ENCODE measurements at places on chromosomes 2 and 18.
A peak's percentile ranks its signal among the peaks of the same experiment; 100 is the strongest.

- no peak overlapping the region for H3K27ac ChIP-seq
- H3K4me3 ChIP-seq, result no peak overlapping the region
- no peaks in the 10 kb centered on the region for H3K27me3 ChIP-seq
Observed at GRCh38 chr2:126586317-126586716, 69.6 kb upstream of the GYPC start.

DNA sequence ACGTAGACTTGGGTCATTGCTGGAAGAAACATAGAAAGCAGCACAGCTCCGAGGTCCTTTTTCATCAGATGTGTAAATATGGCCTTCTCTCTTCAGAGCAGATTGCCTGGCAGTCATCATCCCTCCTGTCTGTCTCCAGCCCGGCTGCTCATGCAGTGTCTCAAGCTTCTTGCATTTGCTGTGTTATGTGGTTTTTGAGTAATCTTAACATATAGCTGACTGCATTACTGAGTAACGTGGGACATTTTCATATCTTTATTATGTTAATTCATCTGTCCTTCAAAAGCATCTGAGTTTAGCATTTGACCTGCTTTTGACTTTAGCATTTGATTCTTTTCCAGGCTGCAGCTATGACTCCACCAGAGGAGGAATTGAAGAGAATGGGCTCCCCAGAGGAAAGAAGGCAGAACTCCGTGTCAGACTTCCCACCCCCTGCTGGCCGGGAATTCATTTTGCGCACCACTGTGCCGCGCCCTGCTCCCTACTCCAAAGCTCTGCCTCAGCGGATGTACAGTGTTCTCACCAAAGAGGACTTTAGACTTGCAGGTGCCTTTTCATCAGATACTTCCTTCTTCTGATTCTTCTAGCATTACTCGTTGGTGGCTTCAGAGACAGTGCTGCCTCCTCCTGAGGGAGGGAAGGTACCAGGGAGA, 116.2 kb downstream of the RAB3GAP1 start:
- no peak overlapping the region for H3K4me3 ChIP-seq
- H3K36me3 ChIP-seq, result no peaks in the 10 kb centered on the region
- no peaks in the 10 kb centered on the region for H3K4me1 ChIP-seq
- no peak overlapping the region for H3K27ac ChIP-seq
- H3K27me3 ChIP-seq, result no peaks in the 10 kb centered on the region
- no peak for DNase-seq

DNA sequence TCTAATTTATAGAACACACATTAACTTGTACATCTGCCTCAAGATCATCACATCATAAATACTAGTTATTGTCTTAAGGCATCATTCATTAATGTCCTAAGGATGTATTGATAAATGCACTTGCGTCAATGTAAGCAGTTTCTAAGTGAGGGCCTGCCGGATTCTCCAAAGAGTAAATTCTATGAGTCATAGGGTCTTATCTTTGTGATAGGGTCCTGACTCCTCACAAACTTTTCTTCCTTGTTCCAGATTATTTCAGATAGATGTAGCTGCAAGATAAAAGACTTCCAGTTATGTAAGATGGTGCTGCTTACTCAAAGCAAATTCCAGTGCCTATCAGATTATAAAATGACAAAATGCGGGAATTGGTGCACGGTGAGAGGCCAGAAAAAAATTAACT, 315.0 kb upstream of the SLC39A10 start:
- no peak overlapping the region for H3K27ac ChIP-seq
- H3K4me3 ChIP-seq, result no peak overlapping the region

- no peak for DNase-seq
- H3K36me3 ChIP-seq, result no peaks in the 10 kb centered on the region
Observed at GRCh38 chr2:72695676-72696075, 130.2 kb downstream of the EXOC6B start.

GRCh38 chr2:88199912-88200682, 30.0 kb downstream of the THNSL2 start:
- no peaks in the 10 kb centered on the region for H3K27me3 ChIP-seq
- DNase-seq, result no peak
- H3K36me3 ChIP-seq, result no peaks in the 10 kb centered on the region
- H3K4me3 ChIP-seq, result no peak overlapping the region
- H3K27ac ChIP-seq, result no peak overlapping the region

- H3K36me3 ChIP-seq, result no peaks in the 10 kb centered on the region
- H3K27ac ChIP-seq, result no peak overlapping the region
- peaks cover 15% of the 10 kb centered on the region for H3K4me1 ChIP-seq
- DNase-seq, result no peak
Observed at GRCh38 chr2:231715988-231716616, 7.8 kb downstream of the PTMA start.

DNA sequence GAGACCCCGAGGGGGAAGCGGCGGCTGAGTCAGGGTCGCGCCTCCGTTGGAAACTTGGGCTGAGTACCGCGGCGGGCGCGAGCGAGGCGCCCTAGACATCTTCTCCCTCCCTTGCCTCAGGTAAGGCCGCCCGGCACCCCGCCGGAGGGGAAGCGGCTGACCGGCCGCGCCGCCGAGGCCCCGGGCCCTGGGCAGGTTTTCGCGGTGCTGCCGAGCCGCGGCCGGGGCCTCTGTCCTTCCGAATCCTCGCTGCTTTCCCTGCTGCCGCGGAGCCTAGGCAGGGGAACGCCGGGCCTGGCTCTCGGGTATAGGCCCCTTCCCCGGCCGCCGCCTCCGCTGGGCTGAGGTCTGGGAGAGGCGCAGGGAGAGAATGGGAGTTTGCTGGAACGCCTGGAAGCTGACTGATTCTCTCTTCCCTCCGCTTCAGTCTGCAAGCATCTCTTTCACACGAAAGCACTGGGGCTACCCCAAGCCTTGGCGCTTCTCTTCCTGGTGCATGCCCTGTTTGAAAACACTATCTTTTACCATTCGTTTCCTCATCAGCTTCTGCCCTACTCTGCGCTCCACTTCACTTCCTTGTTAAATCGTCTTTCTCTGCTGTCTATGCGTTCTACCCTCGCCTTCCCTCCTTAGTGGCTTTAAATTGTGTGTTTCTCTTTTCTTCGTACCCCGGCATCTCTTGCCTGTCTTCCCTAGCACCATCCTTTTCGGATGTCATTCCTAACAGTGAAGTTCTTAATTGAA, 652 bp downstream of the PPM1B start:
- H3K27ac ChIP-seq, result peak overlapping the region; percentile 82
- DNase-seq, result no peak
- peaks cover 4% of the 10 kb centered on the region for H3K4me1 ChIP-seq
- H3K36me3 ChIP-seq, result no peaks in the 10 kb centered on the region

DNA sequence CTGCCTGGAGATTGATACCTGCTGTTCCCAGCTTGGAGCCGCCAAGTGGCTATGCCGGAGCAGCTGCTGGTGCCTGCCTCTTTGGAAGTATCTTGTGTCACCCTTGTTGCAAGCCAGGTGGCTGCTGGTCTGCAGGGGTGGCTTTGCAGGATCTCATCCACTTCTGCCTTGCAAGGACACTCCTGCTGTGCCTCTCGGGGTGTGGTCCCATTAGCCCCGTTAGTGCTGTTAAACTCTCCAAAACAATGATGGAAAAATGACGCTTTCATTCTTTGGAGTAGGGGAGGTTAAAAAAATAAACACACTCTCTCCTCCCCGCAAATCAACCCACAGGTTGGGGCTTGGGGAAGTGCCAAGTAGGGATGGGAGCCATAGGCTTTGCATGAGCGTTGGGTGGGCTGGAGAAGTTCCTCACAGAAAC, 352.8 kb downstream of the RNF144A start:
- H3K27ac ChIP-seq, result no peak overlapping the region
- H3K4me1 ChIP-seq, result no peaks in the 10 kb centered on the region
- no peaks in the 10 kb centered on the region for H3K27me3 ChIP-seq
- no peak overlapping the region for H3K4me3 ChIP-seq
- H3K36me3 ChIP-seq, result no peaks in the 10 kb centered on the region
- no peak for DNase-seq

DNA sequence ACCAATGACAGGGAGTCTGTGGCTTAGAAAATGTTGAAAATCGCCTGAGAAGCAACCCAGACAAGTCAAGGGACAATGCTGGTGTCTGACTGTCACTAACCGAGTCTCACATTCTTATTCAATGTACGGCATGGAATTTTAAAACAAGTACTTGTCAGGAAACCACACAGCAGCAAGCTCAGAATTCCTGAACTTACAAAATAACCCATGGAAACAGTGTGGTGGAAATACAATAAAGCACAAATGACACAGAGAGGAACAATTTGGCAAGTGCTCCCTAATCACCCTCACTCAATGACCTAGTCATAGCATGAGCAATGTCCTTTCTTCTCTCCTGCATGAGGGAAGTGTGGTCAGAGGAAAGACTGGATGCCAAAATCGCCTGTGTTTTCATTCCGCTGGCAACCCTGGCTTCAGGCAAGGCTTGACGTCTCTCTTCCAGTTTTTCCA, 154.0 kb downstream of the SATB2 start:
- no peaks in the 10 kb centered on the region for H3K36me3 ChIP-seq
- peaks cover 3% of the 10 kb centered on the region for H3K4me1 ChIP-seq
- H3K4me3 ChIP-seq, result no peak overlapping the region
- H3K27ac ChIP-seq, result no peak overlapping the region

- peaks cover 17% of the 10 kb centered on the region for H3K4me1 ChIP-seq
- no peaks in the 10 kb centered on the region for H3K36me3 ChIP-seq
- H3K27ac ChIP-seq, result no peak overlapping the region
- H3K4me3 ChIP-seq, result no peak overlapping the region
- DNase-seq, result no peak
Observed at GRCh38 chr2:144441711-144442141, 78.2 kb downstream of the ZEB2 start.

- DNase-seq, result peak; percentile 64
- peaks cover 11% of the 10 kb centered on the region for H3K4me1 ChIP-seq
- no peaks in the 10 kb centered on the region for H3K36me3 ChIP-seq
- H3K27ac ChIP-seq, result no peak overlapping the region
- H3K4me3 ChIP-seq, result no peak overlapping the region
- H3K27me3 ChIP-seq, result no peaks in the 10 kb centered on the region
Observed at GRCh38 chr2:45968946-45969584, 317.6 kb downstream of the PRKCE start.

DNA sequence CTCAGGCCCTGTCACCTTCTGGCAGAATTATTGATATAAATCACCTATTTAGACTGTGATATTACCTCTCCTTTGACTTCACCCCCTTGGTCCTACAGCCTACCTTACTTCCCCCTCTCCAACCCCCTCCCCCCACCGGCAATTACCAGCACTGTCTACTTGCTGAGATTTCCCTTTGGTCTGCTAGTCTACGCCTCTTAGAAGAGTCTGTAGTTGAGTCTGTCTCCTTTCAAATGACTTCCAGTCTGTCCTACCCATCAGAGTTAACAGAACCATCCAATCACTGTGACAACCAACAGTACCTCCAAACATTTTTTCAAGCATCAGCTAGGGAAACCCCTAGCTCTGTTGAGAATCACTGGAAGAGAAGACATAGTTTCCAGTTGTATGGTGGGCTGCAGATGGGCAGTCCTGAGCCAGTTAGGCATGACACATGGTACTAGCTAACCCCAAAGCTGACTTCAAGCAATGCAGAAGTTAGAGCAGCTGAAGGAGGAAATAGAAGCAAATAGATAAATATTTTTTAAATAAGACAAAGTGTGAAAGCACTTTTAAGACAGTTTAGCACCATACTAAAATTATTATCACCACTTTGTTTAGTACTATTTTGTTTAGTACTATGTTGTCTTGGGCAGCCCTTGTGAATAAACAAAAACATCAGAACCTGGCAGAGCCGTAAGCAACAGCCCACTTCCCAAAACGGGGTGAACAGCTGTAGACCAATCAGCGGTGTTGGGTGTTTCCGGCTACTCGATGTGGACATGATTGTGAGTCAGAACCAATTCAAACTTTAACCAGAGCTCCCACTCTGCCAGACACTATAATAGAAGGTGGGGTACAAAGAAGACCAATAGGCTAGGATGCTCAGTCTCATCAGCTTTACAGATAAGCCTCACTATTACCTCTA, 2.7 kb upstream of the ASNSD1 start:
- peaks cover 8% of the 10 kb centered on the region for H3K4me1 ChIP-seq
- no peak overlapping the region for H3K4me3 ChIP-seq
- H3K36me3 ChIP-seq, result no peaks in the 10 kb centered on the region
- H3K27ac ChIP-seq, result no peak overlapping the region

DNA sequence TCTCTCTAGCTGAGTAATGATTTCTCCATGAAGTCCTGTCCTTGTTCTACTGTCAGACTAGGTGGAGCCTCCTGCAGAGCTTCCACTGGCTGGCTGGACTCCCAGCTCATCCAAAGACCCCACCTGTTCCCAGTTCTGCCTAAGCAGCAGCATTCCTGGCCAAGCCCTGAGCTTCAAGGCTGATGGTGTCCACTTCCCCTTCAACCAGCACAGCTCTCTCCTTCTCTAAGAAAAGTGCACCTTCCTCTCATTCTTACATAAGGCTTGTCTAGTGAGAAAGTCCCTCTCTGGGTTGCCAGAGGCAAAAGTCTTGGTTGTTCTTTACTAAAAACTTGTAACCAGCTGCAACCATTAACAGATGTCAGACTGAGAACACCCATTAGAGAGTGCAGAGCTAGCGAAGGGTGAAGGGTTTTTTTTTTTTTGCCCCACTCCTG, 58.9 kb downstream of the CXCR4 start:
- H3K27ac ChIP-seq, result no peak overlapping the region
- no peak overlapping the region for H3K4me3 ChIP-seq

DNA sequence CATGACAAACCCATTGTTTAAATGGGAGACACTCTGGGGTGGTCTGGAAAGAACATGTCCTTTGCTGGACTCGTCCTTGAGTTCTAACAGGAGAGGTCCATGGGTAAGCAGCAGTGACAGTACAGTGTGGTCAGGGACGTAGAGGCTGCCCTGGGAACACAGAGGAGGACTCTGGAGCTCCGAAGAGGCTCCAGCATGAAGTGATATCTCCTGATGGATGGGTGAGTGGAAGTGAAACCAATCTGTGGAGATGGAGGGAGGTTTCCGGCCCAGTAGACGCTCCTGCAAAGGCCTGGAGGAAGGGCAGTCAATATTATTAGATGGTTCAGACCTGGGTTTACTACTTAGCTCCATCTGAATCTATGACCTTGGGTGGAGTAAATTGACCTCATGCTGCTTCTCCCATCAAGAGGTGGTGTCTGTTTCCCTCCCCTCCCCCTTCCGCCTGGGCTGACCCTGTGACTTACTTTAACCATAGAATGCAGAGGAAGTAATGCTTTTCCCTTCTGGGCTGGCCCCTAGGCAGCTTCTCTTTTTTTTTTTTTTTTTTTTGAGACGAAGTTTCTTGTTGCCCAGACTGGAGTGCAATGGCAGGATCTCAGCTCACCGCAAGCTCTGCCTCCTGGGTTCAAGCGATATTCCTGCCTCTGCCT, 2.3 kb upstream of the TFCP2L1 start:
- no peak for DNase-seq
- no peaks in the 10 kb centered on the region for H3K36me3 ChIP-seq
- H3K4me3 ChIP-seq, result no peak overlapping the region
- H3K27me3 ChIP-seq, result no peaks in the 10 kb centered on the region

DNA sequence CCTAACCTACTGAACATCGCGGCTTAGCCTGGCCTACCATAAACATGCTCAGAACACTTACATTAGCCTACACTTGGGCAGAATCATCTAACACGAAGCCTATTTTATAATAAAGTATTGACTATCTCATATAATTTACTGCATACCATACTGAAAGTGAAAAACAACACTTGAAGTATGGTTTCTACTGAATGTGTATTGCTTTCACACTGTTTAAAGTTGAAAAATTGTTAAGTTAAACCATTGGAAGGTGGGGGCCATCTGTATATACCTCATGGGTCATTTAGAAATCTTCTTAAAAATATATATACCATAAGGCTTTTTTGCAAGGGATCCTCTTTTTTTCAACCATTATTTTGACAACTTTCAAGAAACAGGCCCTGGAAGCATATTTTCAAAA, 16.5 kb downstream of the RNF149 start:
- H3K27ac ChIP-seq, result no peak overlapping the region
- peaks cover 2% of the 10 kb centered on the region for H3K4me1 ChIP-seq
- DNase-seq, result no peak
- H3K4me3 ChIP-seq, result no peak overlapping the region
- no peaks in the 10 kb centered on the region for H3K36me3 ChIP-seq
